Activated T-helper 2 cell treated with anti-CD3 and anti-CD28 coated beads, Interferon-gamma antibody, Interleukin-2, Interleukin-4, amounts not matched to agents 10 μg/mL and 5 μg/mL and 100 μg/mL, durations not matched to agents 14 hours and 24 hours and 36 hours (primary cell): ENCODE measurements at places on chromosomes 2 and 18.

GRCh38 chr2:54611830-54612545 is 111.5 kb upstream of the EML6 start:
- no peak for DNase-seq

DNA sequence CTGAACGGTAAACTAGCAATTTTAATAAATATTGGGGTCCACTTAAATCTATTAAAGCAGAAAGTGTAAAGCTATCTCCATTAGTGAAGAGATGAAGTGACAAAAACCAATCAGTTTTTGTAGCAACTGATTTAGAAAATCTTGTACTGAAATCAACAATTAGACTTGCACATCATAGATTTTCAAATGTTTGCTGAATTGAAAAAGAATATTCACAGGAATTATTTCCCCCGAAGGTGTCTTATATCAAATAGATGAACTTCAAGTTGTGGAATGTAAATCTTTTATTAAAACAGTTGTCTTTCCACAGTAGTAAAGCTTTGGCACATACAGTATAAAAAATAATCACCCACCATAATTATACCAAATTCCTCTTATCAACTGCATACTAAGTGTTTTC is 48.7 kb downstream of the ATIC start:
- DNase-seq, result no peak

DNA sequence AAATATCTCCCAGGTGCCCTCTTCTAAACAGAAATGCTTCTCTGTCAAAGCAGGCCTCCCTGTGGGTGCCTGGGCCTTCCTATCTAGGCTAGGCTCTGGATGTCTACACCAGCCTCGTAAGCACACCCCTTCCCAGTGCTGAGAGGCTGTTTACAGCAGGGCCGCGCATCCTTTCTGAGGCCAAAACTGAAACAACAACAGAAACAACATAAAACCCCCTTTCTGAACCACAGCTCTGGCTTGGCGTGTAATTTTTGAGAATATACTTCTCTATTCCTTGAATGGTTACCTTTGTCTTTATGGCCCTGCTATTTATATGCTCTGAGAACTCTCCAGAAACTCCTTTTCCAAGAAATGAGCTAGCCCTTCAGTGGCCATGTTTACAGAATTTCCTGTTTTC is 118.4 kb downstream of the BCL2L11 start:
- no peak for DNase-seq

- DNase-seq, result no peak
Observed at GRCh38 chr2:148096012-148096411, 75.1 kb downstream of the MBD5 start.

- DNase-seq, result no peak
Observed at GRCh38 chr2:2573205-2573604, 242.1 kb upstream of the MYT1L start.

DNA sequence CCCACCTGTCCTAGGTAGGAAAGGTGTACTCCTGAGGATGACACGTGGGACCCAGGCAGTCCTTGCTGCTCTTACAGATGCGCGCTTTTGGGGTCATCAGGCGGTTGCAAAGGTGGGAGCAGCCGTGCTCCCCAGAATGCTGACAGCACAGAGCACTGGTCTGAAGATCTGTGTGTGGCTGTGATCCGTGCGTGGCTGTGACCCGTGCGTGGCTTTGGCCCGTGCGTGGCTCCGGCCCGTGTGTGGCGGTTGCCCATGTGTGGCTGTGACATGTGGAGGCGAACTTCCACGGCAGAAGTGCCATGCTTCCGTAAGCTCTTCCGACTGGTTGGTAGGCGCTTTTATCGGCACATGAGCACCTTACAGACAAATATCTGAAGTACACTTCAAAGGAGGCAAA is 270.0 kb downstream of the AGAP1 start:
- no peak for DNase-seq

GRCh38 chr18:55627007-55627406 is 39.0 kb upstream of the TCF4 start:
- no peak for DNase-seq

DNA sequence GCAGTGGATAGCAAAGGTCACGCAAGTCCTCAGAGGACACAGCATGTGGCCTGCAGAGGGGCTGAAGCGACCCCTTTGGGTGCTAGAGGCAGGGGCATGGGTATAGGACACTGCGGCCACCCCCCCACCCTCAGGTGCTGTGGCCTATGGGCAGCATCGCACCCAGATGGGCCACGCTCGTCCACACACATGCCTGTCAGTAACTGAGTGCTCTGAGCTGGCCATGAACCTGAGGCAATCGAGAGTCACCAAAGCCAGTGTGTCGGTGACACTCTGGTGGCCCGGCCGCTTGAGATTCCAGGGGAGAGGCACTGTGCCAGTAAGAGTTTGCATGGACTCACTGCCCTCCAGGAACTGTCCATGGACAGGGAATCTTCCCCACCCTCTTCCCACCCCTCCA is 22.7 kb upstream of the PTPN2 start:
- no peak for DNase-seq

- no peak for DNase-seq
Observed at GRCh38 chr18:55179835-55180234, 220.6 kb upstream of the CCDC68 start.

DNA sequence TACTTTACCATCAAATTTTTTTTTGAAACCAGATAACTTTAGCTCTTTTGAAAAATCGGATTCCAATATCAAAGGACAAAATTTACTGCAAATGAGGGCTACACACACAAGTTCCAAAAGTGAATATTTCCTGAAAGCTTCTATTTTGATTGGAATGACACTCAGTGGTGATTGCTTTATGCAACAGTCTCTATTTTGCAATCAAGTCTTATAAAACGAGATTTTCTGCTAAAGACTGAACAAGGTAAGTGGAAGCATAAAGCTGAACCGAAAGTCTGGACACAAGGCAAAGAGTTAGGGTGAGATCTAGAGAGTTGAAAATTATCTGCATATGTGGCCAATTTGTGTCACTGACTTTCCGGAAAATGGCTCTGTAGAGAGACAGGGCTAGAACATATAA is 145.0 kb upstream of the OSR1 start:
- DNase-seq, result no peak

- no peak for DNase-seq
Observed at GRCh38 chr2:120604767-120605166, 130.9 kb upstream of the GLI2 start.

DNA sequence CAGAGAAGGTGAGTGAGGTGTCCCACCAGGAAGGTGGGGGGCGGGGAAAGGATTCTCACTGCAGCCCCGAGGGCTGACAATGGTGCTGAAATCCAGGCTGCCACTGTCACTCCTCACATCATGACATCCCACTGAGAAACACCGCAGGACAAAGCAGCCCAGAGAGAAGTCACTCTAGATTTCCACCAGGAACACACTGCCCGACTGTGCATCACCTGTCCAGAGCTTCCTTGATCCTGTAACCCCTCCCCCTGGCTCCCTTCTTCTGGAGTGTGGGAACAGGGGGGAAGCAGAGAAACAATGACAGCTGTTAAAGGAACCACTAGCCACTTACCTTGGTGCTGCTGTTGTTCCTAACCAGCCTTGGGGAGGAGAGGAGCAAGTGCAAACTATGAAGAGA is 69.9 kb downstream of the MRO start:
- no peak for DNase-seq

DNA sequence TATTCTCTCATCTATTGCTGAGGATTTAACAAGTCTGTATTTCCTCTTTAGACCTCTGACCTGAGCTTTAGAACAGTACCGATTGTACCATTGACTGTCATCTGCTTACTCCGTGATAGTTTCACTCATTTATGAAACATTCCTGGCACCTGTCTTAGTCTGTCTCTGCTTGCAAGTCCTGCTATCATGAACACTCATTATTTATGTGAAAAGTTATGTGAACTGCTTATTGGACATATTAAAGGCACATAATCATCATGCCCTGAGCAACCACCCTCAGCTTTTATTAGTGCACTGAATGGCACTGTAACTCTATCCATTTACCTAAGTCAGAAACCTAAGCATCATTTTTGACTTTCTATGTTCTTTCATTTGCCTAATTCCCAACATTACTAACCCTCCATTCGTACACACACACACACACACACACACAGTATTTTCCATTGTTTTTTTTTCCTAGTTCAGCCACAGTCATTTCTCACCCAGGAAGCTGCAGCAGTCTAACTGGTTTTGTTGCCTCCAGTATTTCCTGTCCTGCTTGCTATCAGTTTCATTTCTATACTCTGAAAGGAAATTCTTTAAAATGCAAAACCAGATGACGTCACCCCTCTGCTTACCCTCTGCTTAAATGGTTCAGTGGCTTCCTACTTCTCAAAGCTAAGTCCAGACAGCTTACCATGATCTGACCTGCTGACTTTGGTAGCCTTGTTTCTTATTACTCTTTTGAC is 146.1 kb downstream of the HAUS1 start:
- peak; percentile 67 for DNase-seq

DNA sequence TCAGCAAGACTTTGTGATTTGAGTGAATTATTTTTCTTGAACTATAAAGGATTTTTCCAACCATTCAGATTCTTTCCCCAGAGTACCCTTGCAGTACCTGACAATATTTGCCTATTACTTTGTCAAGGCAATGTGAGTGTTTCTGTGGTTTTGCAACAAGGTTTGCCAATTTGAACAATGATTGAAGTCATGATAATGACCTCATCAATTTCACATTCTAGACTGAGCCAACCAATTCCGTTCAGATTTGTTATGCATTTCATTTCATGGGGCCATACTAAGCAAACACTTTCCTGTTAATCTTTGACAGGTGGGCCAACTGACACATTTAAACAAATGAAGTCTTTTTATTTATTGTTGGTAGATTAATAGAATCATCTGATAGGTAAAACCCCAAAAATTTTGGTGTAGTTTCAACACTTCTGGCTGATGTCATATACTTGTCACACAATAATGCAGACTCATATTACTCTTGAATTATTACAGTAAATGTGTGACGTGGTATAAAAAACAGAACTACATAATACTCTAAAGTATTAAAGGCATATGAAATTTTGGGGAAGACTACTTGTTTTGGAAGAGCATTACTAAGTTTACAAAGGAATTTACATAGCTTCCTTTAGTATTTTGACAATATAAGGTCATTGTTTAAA is 526.4 kb downstream of the DPP10 start:
- no peak for DNase-seq

- DNase-seq, result no peak
Observed at GRCh38 chr2:154704991-154705390, 6.5 kb downstream of the KCNJ3 start.

DNA sequence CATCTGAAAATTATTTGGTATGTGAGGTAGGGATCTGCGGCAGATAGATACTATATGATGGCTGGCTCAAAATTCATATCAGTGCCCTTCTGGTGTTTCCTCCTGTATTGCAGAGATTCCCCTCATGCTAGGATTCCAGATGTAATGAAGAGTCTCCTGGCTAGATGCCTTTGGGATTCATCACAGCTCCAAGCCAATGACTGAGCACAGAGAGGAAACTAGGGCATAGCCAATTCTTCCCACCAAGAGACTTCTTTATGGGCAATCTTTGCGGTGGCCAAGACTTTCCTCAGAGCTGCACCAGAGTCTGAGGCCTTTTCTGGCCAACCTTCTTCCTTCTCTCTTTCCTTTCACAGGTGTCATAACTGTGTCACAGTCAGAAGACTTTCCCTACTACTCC is 25.5 kb upstream of the CIB4 start:
- no peak for DNase-seq

DNA sequence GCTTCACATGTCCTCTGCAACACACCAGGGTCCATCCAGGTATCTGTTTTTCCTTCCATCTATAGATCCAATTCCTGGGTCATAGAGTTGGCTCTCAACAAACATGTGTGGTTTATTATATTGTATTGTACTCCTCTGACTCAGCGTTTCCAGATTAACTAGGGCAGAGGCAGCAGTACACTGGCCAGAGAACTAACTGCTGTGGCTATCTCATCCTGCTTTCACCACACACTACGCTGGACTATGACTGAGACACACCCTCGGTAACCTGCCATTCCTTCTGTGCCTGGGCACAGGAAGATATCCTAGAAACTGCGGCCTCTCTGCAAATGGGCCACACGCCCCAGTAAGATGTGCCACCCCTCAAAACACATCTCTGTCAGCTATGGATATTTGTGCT is 159.8 kb upstream of the STK17B start:
- no peak for DNase-seq
